ENCODE measurements at places on chromosomes 12 and 14. TPM values are rescaled to one million over a fixed set of nuclear protein-coding genes. Genes with fewer than 3 reads are reported as not detected.

GRCh38 chr12:56477521-56478225 is 9.3 kb downstream of the SPRYD4 start:
- no peak for DNase-seq

GRCh38 chr12:104056419-104056972 is 6.5 kb upstream of the GLT8D2 start:
- no peak for DNase-seq

GRCh38 chr14:104752735-104753527 is at the start of gene SIVA1:
SIVA1 (plus strand) TSS chr14:104753147; CDS start chr14:104753202, 55 bp downstream.
- DNase-seq, result peak; percentile 97

GRCh38 chr14:95533822-95534221 is 1.0 kb upstream of the GLRX5 start:
- DNase-seq, result no peak

DNA sequence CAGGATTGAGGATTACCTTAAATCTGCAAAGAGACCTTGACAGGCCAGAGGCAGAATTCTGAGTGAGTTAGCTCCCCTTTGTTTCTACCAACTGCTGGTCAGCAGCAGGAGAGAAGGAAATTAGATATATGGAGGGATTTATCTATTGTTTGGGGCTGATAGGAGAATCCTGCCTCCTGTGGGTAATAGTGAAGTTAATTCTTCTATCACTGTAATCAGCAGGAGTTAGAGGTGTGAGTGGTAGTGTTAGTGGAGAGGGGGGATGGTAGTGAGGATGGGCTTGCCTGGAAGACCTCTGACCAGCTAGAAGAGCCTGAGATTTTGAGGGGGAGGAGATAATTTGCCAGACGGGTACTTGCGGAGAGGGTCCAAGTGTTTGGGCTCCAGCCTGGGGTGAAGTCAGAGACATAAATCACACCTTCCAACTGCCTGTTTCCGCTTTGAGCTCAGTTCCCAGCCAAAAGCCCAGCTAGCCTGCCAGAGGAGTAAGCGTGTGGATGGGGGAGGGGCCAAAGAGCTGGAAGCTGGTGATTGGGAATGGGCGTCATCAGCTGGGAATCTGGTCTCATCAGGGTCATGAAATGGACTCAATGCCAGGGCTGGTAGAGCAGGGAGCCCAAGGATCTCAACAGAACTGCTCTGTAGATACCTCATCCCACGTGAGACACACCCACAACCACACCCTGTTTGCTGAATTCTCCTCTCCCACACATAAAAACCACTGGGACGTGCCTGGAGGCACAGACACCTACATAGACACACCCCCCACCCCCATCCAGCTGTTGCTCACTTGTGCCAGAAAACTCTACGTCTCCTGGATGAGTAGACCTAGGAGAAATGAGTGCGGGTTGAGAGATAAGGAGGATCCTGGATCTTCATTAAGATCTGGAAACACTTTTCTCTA is 13.1 kb upstream of the ITGA5 start:
- DNase-seq, result no peak

DNA sequence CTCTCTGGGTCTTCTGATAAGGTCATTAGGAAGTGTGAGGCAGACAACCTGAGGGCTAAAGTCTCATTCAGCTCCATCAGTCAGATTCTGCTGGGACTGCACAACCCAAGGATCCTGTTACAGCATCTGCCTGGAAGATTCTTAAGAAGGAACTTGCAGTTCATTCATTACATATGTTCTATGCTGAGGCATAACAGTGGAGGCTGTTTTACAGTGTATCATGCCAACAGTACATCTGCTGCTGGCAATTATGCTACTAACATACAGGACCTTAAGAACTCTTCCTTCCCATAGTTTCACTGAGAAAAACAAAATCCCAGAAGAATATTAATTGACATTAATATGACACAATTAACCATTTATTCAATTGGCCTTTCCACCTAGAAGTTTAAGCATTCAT is 968.6 kb downstream of the DIO2 start:
- no peak for DNase-seq

DNA sequence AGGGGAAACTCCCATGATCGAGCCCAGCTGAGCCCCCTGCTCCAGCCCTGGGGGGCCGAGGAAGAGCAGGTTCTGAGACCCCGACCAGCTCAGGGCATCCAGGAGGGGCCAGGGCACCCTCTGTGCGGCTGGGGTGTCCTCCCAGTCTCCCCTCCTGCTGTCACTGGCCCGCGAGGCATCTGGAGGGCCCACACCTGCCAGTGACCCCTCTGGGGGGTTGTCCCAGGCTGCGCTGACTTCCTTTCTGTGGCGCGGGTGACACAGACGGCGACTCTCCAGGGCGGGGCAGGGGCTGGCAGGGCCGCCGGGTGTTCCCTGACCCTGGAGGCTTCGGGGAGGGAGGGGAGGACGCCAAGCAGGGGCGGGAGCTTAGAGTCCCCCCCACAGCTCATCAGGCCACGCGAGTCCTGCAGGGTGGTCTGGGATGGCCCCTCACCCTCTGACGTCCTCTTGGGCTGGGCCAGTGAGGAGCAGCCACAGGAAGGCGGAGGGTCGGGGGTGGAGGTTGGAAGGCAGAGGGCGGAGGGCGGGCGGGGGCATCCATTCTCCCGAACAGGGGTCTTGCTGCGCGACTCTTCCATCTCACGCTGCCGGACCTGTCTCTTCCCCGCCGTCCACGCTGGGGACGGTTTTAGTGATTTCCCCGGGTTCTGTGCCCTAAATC is 38.6 kb upstream of the FBRSL1 start:
- DNase-seq, result no peak

DNA sequence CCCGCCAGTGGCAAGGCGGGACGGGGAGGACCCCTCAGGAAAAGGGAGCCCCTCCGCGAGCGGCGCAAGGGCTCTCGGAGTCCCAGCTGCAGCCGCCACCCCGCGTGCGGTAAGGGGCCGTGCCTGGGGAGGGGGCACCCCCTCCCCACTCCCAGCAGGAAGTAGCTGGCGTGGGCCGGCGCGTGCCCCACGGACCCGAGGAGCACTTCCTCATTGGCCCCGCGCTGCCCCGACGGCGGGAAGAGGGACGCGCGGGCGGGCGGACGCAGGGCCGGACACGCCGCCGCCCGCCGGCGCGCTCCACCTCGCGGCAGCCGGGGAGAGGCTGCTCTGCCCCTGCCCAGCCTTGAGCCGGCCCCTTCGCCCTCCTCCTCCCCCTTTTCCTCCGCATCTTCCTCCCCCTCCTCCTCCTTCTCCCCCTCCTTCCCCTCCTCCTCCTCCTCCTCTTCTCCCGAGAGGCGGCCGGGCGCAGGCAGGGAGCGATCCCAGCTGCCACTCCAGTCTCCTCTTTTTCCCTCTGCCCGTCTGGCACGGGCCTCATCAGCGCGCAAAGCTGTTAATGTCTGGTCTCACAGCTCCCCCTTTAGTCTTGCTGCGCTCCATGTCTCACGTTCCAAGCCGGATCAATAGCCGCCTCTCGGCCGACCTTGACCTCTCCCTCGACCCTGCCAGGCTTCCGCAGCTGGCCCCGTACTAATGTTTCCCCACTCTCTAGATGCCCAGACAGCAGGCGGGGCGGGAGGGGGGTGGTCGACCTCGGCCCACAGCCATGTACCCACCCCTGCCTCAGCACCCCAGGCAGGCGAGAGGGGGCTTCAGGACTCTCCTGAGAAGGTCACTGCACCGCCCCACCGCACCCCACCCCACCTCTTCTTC is 2.6 kb upstream of the BCL11B start:
- DNase-seq, result peak; percentile 48

GRCh38 chr14:91219517-91220389 is 24.8 kb downstream of the GPR68 start:
- DNase-seq, result no peak

DNA sequence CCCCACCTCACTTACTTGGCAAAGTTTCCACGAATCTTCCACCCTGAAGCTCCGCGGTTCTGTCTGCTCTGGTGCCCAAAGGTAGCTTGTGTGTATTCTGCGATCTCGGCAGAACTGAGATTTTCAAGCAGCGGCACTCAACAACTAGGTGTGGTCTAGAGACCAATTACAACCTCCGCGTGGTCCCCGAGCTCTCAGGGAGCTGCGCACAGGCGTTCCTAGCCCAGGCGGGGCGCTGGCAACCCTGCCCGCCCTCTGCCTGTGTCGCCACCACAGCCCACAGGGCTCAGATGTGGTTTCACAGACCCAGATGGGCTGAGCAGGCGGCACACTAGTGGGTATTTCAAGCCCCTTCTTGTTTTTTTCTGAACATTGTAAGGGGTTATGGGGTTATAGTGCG is 1.5 kb upstream of the DIABLO start:
- DNase-seq, result no peak

DNA sequence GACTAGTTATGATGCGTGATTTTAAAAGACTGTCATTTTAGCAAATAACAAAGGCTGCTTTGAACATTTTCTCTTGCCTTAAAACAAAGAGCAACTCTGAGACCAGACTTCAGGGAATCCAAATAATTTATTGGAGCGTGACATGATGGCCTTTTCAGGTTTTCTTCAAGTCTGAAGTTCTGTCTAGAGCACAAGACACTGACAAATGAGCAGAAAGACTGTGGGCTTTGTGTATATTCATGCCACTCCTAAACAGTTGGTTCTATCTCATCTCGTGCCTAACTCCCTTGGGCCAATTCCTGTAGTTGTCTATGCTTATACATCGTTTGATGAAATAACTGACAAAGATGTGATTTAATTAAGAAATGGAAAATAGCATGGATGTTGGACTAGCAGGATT is 47.5 kb downstream of the IFT81 start:
- no peak for DNase-seq

DNA sequence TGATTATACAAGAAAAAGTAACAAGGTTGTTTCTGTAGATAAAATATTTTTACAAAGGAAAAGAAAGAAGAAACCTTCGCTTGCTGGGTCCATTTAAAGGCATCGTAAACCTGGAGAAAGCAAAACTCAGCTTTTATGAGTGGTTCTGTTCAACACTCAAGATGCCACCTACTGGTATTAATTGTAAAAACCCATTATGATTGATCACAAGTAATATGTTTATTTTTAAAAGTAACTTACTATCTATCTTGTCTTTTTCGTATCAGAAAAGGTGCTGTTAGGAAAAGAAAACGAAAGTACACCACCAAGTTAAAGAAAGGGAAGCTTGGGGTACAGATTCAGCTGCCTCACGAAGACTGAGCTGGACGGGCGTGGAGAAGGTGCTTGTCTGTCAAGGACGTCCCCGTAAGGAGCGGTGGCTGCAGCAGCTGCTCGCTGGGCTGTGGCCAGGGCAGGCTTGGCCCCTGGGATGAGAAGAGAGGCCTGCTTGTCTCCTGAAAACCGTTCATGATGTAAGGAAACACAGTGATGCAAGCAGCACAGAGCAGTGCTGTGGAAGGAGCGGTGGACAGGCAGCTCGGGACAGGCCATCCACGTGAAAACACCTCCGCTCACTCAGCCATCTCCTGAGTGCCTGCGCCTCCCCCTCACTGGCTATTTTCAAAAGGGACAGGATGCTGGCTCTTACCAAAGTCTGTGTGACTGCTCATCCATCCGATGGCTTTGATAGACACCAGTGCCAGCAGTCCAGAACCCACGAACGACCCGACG is 25.0 kb downstream of the SLC15A4 start:
- DNase-seq, result no peak

DNA sequence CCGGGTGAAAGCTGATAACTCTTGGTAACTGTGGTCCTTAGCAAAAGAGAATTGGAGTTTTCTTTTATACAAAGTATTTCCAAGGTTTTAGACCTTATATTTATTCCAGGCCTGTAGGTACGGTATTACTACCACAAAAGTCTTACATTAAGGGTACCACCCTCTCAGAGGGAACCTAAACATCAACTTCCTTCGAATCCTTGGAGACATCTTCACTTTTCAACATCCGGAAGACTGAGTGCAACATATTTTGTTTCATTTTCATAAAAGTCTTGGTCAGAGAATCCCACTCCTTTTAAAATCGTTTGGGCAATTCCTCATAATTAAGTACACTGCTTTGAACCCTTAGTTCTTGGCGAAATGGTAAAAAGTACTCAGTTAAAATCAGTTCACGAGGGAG is 1.2 kb downstream of the CNOT2 start:
- DNase-seq, result no peak

GRCh38 chr12:96192926-96193573 is 1.1 kb upstream of the ELK3 start:
- DNase-seq, result no peak

- DNase-seq, result no peak
Measured at GRCh38 chr14:84228702-84229101, 1301.2 kb upstream of the FLRT2 start.

- DNase-seq, result no peak
Measured at GRCh38 chr12:15540469-15540872, 218.2 kb downstream of the PTPRO start.

DNA sequence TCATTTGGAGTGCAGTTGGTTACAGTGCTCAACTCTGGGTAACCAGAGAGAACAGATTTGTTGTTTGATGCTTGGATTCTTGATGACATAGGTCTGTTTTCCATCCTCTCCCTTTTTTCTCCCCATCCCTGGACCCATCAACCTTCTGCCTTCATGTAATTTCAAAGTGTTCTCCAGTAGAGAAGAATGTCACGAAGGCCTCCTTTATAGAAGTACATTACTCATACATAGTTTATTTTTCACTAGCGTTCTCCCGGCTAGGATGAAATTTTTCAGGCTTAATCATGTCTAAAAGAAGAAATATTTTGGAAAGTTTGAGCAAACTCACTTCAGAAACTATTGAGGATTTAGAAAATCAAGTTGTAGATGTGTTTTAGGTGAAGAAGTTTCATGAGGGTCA is 20.9 kb upstream of the APPL2 start:
- no peak for DNase-seq

DNA sequence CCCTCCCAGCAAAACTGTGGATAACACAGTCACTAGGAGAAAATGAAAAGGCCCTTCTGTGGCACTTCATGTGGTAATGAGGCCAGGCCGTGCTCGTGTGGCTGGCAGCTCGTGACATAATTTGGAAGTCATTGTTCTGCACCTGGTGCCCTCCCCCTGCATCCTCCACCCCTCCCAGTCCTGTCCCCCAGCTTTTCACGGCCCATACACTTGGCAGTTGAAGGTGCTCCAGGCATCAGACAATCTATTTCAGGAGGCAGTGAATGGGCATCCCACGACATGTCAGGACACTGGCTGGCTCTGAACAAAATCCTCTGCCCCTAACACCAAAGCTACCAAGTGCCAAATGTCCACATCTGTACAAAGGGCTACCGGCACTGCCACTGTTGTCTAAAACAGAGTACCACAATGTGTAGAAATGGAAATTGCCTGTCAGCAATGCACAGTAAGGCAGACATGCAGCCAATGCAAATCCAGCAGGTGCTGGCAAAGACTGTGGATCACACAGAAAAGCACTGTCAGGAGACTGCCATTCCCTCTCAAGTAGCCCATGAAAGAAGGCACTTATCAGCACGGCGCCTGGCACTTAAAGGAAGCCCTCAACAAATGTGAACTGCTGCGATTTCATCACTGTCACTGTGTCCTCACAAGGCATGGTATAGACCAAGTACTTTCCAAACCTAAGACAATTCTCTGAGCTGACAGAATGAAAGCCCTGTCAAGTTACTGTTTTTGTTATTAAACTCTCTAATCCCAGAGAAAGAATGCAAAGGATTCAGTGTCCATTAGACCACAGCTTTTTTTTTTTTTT is 39.1 kb downstream of the CORO1C start:
- peak; percentile 60 for DNase-seq

GRCh38 chr12:120720234-120720986 is 5.2 kb upstream of the ACADS start:
- DNase-seq, result no peak

Gene FAM181A
- not detected for total RNA-seq

Gene COX8C
- not detected for total RNA-seq

Gene INHBC
- total RNA-seq, result 102 TPM

Gene ASIC1
- total RNA-seq, result 0.08 TPM

Gene ADSS1
- total RNA-seq, result 13.3 TPM

Gene LTBP2
- 1.3 TPM for total RNA-seq

Gene ZDHHC22
- not detected for total RNA-seq

All from liver (tissue), 10 donors.